ENCODE measurements at places on chromosomes 16 and 17.

- no peak for DNase-seq
Observed at GRCh38 chr16:84916850-84917249, 94.5 kb downstream of the ZDHHC7 start.

DNA sequence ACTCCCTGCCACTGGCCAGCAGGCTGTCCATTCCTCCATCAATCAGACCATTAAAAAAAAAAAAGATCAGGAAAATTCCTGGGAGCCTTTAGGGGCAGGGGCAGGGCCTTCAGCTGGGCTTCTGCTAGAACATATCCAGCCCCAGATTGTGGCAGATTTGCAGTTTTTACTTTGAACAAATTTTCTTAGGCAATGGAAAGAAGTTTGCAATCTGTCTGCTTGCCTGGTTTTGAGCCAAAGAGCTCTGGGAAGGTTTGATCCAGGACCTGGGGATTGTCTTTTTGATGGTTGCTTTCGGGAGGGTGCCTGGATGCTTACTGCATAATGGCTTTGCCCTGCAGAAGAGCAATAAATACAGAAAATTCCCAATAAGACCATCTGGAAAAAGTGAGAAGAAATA lies 145.9 kb downstream of the SHISA9 start:
- no peak for DNase-seq

DNA sequence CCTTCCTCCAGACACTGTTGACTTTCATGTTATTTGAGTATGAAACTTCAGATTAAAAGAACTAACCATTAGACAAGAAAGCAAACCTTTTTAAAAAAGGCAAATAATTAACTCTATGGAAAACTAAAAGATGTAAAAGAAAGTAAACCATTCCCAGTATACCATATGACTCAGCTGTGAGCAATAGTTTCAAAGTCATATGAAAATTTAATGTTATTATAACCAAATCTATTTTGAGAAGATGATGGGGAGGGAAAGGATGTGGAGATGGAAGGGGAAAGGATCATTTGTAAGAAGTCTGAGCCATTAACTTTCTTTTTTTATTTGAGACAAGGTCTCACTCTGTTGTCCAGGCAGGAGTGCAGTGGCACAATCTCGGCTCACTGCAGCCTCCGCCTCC lies 131.8 kb downstream of the IRX5 start:
- no peak for DNase-seq

DNA sequence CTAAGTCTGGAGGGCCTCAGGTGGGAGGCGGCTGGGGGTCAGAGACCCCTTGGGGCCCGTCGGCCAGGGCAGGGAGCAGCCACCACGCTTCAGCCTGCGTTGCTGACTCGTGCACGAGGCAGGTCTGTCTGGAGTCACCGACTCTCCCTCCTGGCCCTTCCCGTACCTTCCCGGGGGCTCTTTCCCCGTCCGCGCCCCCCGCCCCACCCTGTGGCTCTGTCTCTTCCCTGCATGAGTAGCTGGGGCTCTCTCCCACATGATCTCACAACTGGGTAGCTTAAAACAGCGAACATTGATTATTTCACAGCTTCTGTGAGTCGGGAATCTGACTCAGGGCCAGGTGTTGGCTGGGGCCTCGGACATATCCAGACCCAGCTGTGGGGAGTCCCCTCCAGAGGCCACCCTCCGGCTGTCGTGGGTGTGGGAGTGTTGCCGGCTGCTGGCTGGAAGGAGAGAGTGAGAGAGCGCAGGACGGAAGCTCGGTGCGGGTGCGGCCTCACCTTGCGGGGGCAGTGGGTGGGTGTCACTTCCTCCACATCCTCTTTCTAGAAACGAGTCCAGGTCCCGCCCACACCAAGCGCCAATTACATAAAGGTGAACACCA lies 17.3 kb downstream of the BAHCC1 start:
- DNase-seq = no peak

- no peak for DNase-seq
Observed at GRCh38 chr17:14525551-14526455, 224.9 kb downstream of the HS3ST3B1 start.

GRCh38 chr16:86573215-86573614 lies 5.1 kb upstream of the FOXL1 start:
- no peak for DNase-seq

DNA sequence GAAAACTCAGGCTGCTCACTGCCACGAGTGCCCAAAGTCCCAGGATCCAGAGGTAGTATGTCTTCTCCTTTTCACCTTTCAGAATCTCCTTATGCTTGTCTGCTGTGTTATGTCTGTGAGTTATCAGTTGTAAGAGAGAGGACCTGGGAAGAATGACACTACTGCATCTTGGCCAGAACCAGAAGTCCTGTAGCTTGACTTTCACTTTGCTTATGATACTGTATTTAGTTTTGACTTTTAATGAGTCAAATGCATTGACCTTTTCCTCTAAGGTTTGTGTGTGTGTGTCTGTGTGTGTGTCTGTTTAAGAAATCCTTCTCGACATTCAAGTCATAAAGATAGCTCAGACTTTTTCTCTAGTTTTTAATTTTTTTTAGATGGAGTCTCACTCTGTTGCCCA lies 43.4 kb downstream of the BMERB1 start:
- no peak for DNase-seq

GRCh38 chr17:48385319-48385718 lies 44.7 kb downstream of the SKAP1 start:
- no peak for DNase-seq
